Brain (organoid and tissue), 16 donors: ENCODE measurements at places on chromosomes 2 and 18. TPM values are rescaled to one million over a fixed set of nuclear protein-coding genes. Genes with fewer than 3 reads are reported as not detected.

PASK gene
- 6.2 TPM for polyA plus RNA-seq

POTEC gene
- polyA plus RNA-seq = not detected

ZNF521 gene
- polyA plus RNA-seq = 2.1 TPM

RESP18 gene
- polyA plus RNA-seq = not detected

RAMP1 gene
- polyA plus RNA-seq = 75.7 TPM

CASP10 gene
- 1.1 TPM for polyA plus RNA-seq

INPP5D gene
- polyA plus RNA-seq = 3.7 TPM

AMER3 gene
- polyA plus RNA-seq = 5.7 TPM

ALKAL2 gene
- not detected for polyA plus RNA-seq

ASXL3 gene
- polyA plus RNA-seq = 5.2 TPM

DOK6 gene
- polyA plus RNA-seq = 1.6 TPM

SERPINB8 gene
- 3.4 TPM for polyA plus RNA-seq

TMEM18 gene
- polyA plus RNA-seq = 30.6 TPM

PRKAG3 gene
- not detected for polyA plus RNA-seq

ASB18 gene
- polyA plus RNA-seq = not detected

MRPS9 gene
- 17.2 TPM for polyA plus RNA-seq

RGPD4 gene
- not detected for polyA plus RNA-seq

NOL4 gene
- polyA plus RNA-seq = 173 TPM

SP100 gene
- 3.1 TPM for polyA plus RNA-seq

STARD6 gene
- 0.75 TPM for polyA plus RNA-seq

CENPA gene
- polyA plus RNA-seq = 15.8 TPM

KYNU gene
- polyA plus RNA-seq = 0.15 TPM
